ENCODE measurements at places on chromosomes 1 and 21. TPM values are rescaled to one million over a fixed set of nuclear protein-coding genes. Genes with fewer than 3 reads are reported as not detected.

Gene LIPI
- polyA plus RNA-seq = 0.25 TPM

Gene KRTAP7-1
- polyA plus RNA-seq = not detected

Gene IL10RB
- 22.4 TPM for polyA plus RNA-seq

Gene VN1R5
- polyA plus RNA-seq = not detected
